Bone marrow (tissue), 2 donors: ENCODE measurements at places on chromosomes 7 and 10.

DNA sequence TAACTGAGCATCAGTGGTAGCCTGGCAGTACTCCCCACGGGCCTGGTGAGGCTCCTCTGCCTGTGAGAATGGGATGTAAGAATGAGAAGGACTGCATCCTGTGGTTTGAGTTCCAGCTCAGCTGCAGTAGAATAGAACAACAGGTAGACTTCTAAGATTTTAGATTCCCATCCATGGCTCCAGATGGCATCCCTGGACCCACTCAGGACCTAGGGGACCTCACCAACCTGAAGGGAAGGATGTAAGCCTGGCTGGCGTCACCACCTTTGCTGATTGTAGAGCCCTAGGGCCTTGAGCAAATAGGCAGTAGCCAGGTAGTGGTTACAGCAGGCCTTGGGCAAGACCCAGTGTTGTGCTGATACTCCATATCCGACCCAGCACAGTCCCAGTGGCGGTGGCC, 9.6 kb upstream of the AOC1 start:
- no peak for DNase-seq

DNA sequence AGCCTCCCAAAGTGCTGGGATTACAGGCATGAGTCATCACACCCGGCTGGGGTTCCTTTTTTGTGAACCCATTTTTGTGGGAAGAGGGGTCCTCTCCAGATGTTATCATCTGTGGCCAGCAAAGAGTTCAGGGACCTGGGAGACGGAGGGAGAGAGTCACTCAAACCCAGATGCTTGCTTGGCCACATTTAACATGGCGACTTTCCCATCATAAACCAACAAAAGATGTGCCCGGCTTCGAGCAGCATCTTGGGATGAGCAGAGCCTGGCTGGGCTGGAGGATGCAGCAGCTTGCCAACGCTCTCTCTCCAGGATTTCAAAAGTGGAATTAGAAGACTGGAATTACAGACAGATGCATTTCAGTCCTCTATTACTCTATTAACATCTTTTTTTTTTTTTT, 19.1 kb upstream of the HABP2 start:
- DNase-seq: no peak

- no peak for DNase-seq
These were observed 233.1 kb downstream of the CCDC3 start for GRCh38 chr10:12768156-12769100.

DNA sequence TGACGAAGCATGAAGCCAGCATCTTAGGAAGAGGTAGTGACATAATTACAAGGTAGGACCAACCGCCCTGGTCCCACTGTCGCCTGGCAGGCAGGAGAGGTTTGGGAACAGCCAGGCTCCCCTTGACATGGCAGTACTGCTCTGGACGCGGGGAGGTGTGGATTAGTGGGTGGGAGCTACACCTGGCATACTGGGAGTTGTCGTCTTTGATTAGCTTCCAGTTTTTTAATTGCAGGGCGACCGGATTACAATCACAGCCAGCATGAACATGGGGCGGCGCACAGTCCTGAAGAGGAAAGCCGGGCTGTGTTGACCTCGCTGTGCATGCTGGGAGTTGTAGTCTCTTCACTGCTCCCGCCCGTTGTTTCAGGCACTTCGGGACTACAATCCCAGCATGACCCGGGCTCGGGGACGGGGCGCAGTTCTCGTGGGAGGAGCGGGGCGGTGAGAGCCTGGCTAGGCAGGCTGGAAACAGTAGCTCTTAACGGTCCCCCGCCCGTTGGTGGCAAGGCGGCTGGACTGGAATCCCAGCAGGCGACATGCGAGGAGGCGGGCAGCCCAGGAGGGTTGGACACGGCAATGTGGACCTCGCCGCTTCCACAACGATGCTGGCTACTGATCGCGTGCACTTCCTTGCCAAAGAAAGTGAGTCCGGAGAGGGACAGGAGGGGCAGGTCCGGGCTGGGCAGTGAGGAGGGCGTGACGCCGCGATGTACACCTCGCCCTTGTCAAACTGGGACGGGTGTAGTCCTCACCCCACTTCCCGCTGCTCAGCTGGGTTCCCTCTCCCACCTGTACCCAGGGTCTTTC, 98.0 kb upstream of the ZNF722 start:
- no peak for DNase-seq

DNA sequence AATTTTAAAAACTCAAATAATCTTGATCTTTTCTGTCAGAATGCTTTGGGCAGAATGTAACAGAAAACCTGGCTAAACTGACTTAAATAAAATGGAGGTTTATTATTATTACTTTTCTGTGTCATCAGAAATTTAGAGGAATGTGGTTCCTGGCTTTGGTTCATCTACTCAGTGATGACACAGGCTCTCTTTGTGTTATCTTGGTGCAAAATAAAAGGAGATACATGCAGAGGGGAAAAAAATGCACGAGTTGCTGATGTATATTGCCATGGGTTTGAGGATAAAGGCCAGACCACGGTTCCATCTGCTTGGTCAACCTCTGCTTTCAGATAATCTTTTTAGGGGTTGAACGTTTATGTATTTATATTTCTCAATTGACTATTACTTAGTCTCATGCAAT, 181.4 kb downstream of the SUGCT start:
- no peak for DNase-seq

GRCh38 chr7:21173436-21173835, 254.4 kb upstream of the SP4 start:
- no peak for DNase-seq

GRCh38 chr7:25626451-25627131, 398.3 kb upstream of the NPVF start:
- DNase-seq: no peak

DNA sequence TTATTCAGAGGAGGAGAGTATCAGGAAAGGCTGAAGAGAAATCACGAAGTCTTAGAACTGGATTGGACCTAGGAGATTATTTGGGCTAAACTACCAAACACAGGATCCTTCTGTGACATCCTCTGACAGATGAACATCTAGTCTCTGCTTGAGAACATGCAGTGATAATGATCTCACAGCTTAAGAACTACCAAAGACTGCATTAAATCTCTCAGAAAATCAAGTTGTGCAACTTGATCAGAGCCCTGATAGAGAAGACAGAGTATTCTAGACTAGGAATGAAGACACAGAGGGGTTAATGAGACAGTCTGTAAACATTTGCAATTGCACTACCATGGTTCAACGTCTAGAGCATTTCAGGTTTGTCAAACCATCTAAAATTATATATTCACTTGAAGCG, 37.1 kb upstream of the AGBL3 start:
- DNase-seq: no peak

- DNase-seq: no peak
These were observed 5.5 kb downstream of the SKIDA1 start for GRCh38 chr10:21519941-21520436.

DNA sequence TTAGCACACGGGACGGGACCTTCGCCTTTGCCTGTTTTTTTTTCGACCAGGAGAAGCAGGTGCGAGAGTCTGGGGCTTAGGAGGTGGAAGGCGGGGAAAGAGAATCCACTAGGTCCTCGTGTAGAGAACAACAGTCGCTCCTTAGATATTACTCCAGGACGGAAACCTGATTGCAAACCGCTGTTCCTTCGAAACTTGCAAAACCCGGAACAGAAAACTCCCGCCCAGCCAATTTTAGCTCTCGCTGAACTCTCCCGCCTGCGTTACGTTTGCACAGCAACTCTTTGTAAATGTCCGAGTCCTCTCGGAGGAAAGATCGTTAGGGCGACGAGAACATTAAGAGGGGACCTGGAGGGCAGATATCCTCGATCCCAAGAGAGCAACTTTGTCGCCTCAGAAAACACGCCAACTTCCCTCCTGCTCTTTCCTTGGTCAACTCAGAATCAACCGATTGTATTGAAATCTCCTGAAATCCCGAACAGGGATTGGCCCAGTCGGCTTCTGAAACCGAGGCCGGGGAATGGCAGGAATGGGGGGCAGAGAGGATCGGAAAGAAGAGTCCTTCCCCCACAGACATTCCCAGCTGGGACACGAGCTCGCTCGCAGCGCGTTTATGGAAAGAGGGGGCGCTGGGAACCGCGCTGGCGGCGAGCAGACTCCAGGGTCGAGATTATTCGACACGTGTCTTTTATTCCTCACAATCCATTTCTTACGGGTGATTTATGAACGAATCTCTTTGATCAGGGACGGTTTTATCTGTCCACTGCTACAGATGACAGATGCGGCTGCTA, 9.9 kb downstream of the TWIST1 start:
- no peak for DNase-seq

DNA sequence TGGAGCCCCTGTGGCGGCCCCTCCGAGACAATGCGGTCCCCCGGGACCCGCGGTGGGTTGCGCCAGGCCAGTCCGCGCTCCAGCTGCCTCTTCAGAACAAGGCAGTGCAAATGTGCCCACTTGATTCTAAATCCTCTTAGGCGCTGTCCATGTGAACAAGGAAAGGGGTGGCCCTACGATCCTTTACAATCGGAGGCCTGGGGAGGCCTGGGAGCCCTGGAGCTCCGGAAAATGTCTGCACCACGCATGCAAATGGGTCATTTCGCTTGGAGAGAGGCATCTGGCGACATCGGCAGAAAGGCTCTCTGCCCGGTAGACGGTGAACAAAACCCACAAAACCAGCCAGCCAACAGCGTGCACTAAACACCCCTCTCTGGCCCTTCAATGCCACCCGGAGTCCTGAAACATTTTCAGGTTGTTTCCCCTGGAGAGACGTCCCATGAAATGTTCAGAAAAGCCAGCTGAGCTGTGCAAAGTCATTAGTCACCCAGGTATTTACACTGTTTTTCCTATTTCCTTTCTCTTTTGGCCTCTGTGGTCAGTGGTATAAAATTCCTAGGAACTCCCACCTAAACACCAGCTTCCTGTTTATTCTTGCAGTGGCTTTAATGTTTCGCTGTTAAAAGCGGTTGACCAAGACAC, 102.8 kb upstream of the ZNF438 start:
- peak; percentile 41 for DNase-seq

DNA sequence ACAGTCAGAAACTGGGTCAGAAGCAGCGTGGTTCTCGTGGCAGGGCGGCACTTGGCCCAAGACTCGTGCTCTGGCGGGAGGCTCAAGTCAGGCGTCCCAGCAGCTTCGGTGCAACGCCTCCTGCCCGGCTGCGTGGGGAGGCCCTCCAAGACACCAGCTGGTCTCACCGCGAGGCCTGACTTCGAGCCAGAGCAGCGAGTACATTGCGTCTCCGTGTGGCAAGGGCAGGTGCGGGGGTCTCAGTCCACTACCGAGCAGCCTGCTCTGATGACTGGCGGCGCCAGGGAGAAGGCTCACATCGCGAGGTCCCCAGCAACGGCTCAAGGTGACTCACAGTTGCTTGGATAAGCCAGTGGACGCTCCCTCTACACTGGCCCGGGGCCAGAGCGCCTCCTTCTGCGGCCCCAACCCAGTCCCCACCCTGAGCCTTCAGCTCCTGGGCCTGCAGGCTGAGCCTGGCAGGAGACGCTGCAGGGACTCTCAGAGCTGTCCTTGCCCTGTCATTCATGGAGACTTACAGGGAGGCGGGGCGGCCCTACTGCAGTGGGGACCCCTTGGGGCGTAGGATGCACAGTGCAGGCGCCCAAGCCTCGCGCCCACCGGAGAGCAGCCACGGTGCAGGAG, 41.9 kb upstream of the PRKAR1B start:
- no peak for DNase-seq

DNA sequence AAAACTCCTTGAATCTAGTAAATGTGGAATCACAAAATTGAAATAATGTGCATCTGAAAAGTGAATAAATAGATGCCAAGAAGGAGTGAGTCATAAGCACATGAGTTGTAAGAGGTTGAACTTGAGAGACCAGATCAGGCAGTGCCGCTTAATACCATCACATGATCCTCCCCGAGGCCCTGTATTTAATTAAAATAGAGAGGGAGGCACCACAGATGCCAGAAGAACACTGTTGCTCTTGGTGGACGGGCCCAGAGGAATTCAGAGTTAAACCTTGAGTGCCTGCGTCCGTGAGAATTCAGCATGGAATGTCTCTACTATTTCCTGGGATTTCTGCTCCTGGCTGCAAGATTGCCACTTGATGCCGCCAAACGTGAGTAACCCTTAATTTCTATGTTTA, at the start of gene GPNMB:
Gene GPNMB, plus strand, starts transcription at position 221 of the 400 bp plus-strand sequence. Its CDS starts 83 bp downstream, at position 304.
- no peak for DNase-seq

DNA sequence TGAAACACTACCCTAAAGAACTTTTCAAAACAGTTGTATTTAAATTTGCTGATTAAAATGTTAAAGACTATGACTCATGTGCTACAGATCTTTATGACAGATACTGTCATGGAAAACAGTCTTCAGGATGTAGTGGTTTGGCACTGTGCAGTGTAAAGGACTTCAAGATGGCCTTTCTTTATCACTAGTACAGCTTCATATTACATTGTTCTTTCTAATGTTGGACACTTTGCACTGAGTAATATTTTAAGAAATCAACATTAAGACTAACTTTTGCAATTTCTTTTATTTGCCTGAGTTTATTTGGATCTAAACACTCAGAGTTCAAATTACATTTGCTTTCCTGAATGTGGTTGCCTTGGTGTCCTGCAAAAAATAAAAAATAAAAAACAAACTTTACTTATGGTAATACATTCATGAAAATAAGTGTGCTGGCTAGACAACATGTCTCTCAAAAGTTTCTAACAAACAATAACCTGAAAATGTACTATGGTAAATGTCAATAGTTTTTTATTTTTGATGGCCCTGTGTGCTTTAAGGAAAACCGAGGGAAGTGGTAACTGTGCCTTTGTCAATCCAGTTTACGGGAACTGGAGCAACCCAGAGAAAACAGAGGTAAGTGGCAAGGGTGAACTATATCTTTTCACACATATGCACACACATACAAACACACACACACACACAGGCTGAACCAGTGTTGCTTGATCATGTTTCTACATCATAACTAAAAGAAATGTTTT, 85.9 kb upstream of the PLXDC2 start:
- DNase-seq: no peak

GRCh38 chr10:46325021-46325420, 38.2 kb downstream of the ANTXRL start:
- DNase-seq: no peak

- no peak for DNase-seq
These were observed 32.6 kb downstream of the TBATA start for GRCh38 chr10:70752571-70752970.

DNA sequence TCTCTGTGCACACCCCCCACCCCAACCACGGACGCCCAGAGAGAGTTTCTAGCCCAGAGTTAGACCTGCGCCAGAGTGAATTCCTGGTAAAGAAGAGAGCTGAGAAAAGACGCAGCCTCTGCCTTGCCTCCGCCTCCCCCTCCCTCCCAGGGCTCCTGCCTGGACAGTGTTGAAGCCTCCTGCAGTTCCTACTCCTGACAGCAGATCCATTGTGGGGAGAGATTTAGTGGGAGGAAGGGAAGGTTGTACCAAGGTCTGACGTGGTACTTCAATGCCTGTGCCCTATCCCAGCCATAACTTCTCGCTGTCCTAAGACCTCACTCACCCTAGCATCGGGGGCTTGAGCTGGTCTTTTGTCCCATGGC, 952 bp downstream of the SRRM3 start:
- DNase-seq: no peak

DNA sequence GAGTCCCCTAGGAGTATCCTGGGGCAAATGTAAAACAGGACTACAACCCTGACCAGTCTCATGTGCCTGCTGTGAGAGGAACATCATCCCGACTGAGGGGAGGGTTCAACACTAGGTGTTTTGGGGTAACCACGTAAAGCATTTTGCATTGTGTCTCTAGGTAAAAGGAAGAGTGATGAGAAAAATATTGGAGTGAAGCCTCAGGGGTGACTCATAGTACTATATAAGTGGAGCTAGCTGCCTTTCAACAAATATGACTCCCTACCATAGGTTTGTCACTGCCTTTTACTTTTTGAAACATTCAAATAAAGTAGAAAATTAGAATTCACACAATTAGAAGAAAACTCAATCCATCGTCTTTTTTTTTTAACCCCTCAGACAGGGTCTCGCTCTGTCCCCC, 2.6 kb upstream of the CAMK2G start:
- no peak for DNase-seq
